ENCODE measurements at places on chromosomes 1 and 21.

DNA sequence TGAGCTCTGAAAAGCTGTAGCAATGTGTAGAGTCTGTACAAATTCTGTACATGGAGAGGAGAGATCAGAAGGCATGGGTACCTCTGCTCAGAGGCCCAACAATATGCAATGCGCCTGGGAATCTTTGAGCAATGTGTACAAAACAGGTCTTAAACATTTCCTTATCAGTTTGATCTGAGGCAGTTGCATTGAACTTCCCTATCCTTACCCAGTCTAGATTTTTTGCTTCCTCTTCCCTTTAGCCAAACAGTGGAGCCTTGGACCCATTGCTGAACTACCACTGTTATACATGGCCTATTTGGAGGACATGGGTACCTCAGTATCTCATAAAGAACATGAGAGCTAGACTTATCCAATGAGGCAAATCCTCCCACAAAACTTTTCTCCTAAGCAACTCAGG is 12.6 kb upstream of the MNDA start:
- no peak for DNase-seq

- no peak for DNase-seq
Measured at GRCh38 chr1:205986861-205987260, 16.3 kb downstream of the RAB7B start.

GRCh38 chr1:41476807-41477361 is 7.6 kb downstream of the EDN2 start:
- DNase-seq: no peak

DNA sequence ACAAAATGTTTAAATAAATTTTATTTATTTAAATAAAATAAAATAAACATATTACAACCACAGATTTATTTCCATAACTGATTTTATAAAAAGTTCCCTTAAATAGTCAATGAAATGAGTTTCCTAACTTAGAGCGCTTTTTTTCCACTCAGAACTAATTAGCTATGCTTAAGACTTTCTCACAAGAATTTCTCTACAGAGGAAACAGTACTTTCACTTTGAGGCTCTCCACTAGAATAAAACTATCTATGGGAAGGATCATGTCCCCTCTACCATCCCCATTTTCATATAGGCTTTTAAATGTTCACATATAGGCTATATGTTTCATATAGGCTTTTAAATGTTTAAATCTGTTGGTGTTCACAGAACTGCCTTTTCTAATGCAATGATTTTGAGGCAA is 40.0 kb upstream of the DPH5 start:
- DNase-seq: no peak

GRCh38 chr21:28781602-28782276 is 210.9 kb downstream of the LTN1 start:
- DNase-seq: no peak

DNA sequence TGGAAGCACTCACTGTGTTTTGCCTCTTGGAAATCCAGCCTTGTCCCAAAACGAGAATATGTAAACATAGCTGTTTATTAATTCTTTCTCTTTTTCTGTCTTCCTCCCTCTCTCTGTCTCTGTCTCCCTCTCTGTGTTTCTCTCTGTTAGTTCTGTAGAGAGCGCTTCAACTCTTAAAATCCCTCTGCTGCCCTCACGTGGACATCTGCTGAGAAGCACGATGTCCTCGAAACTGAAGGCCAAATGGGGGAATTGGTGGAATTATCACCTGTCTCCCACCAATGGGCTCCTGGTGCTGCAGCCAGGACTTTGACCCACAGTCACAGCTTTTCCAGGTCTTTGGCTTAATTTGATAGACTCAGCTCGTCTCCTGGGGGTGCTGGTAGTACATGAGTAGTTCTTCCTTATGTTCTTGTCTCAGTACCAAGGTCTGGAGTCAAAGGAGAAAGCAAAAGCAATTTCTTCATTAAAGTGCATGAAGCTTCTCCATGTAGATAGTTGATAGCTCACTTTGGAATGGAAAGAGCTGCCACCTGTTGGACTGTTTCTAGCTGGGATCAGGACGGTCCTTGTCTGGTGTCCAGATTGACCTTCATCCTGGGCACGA is 5.5 kb upstream of the GBP6 start:
- DNase-seq: peak; percentile 80

DNA sequence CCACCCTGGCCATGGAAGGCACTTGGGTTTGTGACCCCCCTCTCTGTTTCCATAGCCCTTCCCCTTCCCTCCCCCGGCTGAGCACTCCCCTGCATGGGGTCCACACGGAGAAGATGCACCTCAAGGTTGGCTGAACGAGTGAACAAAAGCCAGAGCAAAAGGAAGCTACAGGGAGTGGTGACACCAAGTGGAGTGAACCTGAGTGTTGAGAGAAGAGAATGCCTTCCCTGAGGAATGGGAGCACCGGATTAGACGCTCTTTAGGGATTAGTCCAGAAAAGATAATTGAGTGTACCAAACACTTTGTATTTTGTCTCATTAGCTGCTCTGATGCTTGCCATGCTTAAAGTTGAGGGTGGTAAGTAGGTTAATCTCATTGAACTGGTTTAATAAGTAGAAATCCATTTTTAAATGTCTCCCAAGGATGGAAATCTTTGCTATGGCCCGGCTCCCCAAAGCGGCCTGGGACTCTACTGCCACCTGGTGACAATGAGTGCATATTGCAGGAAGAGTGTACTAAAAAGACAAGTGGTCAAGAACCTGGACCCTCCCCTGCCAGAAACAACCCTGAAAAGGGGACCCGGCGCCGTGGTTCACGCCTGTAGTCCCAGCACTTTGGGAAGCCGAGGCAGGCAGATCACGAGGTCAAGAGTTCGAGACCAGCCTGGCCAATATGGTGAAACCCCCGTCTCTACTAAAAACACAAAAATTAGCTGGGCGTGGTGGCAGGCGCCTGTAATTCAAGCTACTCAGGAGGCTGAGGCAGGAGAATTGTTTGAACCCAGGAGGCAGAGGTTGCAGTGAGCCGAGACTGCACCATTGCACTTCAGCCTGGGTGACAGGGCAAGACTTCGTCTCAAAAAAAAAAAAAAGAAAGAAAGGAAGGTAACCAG is 150.6 kb upstream of the ZC3H12A start:
- DNase-seq: no peak

DNA sequence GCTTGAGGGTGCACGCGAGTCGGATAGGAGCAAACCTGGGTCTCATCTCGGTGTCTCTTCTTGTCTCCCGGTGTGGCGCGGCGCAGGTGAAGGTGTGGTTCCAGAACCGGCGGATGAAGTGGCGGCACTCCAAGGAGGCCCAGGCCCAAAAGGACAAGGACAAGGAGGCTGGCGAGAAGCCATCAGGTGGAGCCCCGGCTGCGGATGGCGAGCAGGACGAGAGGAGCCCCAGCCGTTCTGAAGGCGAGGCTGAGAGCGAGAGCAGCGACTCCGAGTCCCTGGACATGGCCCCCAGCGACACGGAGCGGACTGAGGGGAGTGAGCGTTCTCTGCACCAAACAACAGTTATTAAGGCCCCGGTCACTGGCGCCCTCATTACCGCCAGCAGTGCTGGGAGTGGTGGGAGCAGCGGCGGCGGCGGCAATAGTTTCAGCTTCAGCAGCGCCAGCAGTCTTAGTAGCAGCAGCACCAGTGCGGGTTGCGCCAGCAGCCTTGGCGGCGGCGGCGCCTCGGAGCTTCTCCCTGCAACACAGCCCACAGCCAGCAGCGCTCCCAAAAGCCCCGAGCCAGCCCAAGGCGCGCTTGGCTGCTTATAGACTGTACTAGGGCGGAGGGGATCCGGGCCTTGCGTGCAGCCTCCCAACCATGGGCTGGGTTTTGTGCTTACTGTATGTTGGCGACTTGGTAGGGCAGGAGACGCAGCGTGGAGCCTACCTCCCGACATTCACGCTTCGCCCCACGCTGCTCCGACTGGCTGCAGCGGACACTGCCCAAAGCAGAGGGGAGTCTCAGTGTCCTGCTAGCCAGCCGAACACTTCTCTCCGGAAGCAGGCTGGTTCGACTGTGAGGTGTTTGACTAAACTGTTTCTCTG is 5.1 kb downstream of the HLX start:
- no peak for DNase-seq

GRCh38 chr1:96978444-96978843 is 256.9 kb downstream of the PTBP2 start:
- DNase-seq: no peak

DNA sequence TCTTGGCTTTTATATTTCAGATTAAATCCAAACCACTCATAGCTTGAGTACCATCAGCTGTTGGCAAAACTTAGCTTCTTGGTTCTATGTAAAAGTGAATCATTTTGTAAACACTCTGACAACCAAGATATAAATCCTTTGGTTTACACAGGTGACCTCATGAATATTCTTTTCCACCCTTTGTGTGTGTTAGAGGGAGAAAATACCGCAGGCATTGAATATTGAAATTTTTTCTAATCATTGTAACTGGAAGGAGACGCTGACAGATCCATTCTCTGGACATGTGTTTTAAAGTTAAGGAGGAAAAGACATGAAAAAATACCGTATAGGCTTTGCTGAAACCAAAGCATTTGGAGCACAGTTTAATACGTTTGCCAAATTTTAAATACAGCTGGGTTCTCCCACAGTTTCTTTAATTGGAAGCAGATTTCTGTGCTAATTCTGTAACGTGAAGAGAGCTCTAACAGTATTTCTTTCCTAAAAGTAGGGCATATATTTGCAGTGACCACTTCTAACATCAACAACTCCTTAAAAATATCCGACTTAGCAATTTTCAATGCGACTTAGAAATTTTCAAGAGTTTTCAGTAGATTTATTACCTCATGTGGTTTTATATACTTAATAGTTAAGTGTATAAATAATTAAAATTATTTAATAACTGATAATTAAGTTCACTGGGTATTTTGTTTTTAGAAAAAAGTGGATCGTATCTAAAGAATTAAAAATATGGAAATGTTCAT is 388.2 kb downstream of the USP25 start:
- DNase-seq: no peak

- DNase-seq: no peak
Measured at GRCh38 chr21:45131537-45131999, 57.2 kb downstream of the ADARB1 start.

GRCh38 chr21:45558044-45558721 is 15.9 kb upstream of the SLC19A1 start:
- DNase-seq: no peak

GRCh38 chr1:65940126-65940525 is 147.4 kb downstream of the PDE4B start:
- DNase-seq: no peak

DNA sequence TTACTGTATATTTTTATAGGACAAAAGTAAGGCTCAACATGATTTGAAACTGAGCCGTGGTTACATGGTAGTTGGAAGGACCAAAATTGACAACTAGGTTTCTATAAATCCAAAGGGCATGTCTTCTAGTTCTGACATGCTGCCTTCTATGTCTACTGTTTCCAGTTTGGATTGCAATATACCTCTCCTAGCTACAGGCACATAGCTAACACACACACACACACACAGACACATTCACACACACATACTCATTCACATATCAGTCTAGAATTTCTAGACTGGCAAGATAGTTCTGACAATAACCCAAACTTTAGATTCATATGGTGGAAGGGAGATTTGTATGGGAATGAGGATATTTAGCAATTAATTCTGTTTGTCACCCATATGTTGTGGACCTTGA is 544.8 kb upstream of the CAMK1G start:
- no peak for DNase-seq

DNA sequence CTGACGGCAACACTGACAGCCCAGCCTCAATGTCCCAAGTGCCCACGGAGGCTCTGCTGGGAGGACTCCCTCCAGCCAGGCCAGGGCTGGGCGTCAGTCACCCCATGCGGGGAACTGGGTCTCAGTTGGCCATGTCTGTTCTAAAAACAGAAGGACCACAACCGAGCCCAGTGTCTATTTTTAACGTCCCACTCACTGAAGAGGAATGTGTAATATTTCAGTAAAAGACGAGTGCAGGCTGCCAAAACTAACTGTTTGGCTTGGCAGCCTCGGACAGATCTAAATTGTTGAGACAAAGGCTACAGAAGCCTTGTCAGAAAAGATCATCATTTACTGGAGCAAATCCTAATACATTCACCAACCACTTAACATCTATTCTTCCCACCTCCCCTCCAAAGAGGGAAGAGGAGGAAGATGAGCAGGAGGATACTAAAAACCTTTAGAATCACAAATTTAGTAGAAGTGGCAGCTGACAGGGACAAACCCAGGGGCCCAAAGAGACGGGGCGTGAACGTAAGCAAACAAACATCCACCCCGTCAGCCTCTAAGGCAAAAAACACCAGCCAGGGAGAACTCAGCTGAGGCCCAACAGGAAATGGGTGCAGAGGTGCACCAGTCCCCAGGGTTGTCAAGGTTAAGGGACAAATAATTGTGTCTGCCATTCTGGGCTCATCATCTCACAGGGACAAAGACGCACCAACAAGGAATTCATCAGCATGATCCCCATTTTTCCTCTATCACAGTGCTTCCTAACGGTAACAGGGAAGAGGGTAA is 18.7 kb downstream of the C1orf198 start:
- DNase-seq: no peak

- DNase-seq: no peak
Measured at GRCh38 chr1:30028283-30028682, 695.1 kb downstream of the MATN1 start.

- DNase-seq: no peak
Measured at GRCh38 chr1:238672262-238672661, 714.1 kb upstream of the CHRM3 start.

DNA sequence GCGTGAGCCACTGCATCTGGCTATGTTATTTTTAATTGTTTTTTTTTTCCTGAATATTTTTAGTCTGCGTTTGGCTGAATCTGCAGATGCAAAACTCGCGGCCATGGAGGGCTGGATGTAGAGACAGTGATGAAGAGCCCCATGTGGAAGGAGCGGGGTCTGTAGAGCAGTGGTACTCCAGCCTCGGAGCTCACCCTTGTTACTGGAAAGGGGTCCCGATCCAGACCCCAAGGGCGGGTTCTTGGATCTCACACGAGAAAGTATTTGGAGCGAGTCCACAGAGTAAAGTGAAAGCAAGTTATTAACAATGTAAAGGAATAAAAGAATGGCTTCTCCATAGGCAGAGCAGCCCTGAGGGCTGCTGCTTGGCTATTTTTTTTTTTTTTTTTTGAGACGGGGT is 2.7 kb downstream of the TRPM2 start:
- DNase-seq: no peak

DNA sequence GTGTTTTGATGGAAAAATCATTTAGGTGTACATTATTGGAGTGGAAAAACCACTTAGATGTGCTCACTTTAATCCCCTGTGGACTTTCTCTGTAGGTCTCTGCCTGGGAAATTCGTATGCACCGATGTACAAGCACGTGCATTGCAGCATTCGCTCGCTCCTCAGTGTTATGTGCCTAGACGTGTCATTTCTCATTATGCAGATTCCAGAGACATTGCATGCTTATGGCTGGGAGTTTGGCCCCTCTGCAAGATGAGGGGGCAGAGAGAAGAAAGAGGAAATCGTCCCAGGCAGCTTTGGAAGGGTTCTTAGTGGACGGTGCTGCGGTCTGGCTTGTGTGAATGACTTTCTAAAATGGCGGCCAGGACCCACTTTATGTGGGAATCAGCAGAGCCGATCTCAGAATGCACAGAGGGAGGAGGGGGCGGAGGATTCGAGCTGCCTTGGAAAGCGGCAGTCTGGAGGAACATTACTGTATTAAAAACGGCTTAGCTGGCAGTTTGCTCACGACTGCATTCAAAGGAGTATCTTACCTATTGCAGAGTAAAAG is 2.3 kb downstream of the SPEN start:
- DNase-seq: no peak

Measured in stimulated activated CD8-positive, alpha-beta memory T cell treated with anti-CD3 and anti-CD28 coated beads, Interleukin-7, amount 100 ng/mL, for 1 hour (primary cell).